ENCODE measurements at places on chromosomes 7 and 10.

- peak; percentile 53 for DNase-seq
These were observed 74.4 kb upstream of the TCF7L2 start for GRCh38 chr10:112875476-112876267.

DNA sequence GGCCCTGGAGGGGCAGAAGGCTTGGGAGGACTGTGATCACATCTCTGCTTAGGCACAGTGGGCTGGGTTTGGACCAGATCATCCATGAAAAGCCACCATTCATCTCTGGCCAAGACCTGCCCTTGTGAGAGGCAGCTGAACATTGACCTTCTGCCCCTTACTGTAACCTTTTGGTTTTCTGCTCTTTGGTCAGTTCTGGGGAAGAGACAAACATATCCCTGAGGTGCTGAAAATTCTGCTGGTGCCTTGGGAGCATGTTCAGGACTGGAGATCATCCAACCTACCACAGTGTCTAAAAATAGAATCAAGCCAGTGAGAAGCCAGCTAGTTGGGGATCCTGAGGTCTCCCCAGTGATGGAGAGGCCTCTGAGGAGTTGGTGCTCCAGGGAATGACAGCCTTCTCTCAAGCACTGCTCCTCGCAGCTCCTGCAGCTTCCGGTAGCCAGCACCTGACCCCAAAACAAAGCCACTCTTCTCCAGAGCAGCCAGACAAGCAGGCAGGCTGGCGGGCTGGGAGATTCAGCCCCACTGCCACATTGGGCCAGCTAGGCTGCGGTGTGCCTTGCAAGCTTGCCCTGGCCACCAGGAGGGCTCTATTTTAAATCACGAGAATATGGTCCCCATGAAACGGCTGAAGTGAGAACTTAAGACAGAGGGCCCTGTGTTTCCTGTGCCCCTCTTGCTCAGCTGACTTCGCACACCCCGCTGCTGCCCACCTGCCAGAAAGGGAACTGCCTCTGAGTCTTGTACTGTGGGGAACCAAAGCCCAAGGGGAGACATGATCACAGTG, 37.8 kb upstream of the UBE2H start:
- no peak for DNase-seq

GRCh38 chr10:28130267-28130666, 131.4 kb upstream of the ODAD2 start:
- peak; percentile 48 for DNase-seq

GRCh38 chr7:83410989-83411591, 237.8 kb downstream of the SEMA3E start:
- DNase-seq = peak; percentile 57

DNA sequence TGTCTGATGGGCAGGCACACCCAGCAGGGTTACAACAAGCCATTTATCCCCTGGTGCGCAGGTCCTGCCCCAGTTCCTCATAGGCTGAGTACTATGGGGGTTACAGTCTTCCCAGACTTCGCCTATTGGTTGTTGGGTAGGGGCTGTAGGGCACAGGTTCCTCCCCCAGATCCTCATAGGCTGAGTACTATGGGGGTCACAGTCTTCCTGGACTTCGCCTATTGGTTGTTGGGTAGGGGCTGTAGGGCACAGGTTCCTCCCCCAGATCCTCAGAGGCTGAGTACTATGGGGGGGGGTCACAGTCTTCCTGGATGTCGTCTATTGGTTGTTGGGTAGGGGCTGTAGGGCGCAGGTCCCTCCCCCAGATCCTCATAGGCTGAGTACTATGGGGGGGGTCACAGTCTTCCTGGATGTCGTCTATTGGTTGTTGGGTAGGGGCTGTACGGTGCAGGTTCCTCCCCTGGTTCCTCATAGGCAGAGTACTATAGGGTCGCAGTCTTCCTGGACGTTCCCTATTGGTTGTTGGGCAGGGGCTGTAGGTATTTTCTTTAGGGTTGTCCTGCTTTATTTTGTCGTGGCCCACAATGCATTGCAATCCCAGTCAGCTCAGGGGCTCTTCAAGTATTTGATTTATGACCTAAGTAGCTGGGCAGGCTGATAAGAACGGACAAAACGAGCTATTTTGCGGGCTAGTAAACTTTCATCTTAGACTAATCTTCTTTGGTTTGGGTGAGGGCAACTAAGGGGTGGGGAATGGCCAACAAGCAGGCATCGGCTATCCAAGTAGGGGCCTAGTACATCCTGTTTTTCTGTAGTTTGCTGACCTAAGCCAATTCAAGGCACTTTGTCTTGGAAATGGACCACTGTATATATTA, 3.4 kb downstream of the LRRC27 start:
- DNase-seq = no peak

GRCh38 chr10:50823789-50824188, 61.6 kb downstream of the A1CF start:
- no peak for DNase-seq

DNA sequence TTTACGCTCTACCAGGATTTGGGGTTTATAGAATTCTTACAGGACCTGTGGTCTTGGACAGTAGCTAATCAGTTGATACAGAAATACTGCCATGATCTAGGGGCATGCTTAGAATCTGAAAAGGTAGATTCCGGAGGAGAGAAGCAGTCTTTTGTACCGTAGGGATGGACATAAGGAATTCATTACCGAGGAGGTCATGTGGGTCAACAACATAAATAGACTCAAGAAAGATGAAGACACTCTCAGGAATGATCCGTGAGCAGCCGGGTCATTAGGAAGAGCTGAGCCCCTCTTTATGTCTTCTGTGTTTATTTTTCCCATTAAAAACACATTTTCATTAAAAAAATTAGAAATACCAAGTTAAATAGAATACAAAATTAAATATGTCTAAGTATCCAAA, 160.1 kb upstream of the TNS3 start:
- no peak for DNase-seq

- peak; percentile 19 for DNase-seq
These were observed 29.8 kb downstream of the COL28A1 start for GRCh38 chr7:7505915-7506314.

DNA sequence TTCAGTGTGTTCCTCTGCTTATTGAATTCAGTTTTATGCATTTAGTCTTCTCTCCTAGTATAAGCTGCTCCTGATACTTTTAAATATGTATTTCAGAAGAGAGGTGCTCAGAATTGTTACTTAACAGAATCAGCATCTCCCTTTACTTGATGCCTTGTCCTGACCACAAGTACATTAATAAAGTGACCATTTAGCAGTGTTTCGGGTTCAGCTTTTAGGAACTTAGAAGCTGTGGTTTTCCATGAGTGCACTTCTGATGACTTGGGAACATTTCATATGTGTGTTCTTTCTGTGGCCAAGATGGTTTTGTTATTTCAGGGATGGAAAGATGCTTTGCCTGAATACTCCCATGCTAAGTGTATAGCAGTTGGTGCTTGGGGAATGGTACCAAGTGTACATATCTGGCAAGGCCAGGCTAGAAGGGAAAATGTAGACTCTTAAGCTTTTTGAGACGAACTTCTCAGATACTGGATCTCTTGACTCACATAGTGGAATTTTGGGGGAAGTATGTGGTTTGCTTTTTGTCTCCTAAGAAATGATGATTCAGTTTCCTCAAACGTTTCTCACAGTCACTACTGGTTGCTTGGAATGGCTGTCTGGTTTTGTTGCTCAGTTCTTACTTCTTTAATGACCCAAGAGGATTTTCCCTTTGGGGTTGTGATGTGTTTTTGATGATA, 17.2 kb downstream of the SGPL1 start:
- DNase-seq = peak; percentile 95

GRCh38 chr10:69321865-69322264, 43.6 kb downstream of the HK1 start:
- DNase-seq = no peak

- peak; percentile 42 for DNase-seq
These were observed 1.9 kb downstream of the BUB3 start for GRCh38 chr10:123156078-123156477.

- DNase-seq = peak; percentile 54
These were observed 2.1 kb upstream of the SHTN1 start for GRCh38 chr10:117007080-117007479.

DNA sequence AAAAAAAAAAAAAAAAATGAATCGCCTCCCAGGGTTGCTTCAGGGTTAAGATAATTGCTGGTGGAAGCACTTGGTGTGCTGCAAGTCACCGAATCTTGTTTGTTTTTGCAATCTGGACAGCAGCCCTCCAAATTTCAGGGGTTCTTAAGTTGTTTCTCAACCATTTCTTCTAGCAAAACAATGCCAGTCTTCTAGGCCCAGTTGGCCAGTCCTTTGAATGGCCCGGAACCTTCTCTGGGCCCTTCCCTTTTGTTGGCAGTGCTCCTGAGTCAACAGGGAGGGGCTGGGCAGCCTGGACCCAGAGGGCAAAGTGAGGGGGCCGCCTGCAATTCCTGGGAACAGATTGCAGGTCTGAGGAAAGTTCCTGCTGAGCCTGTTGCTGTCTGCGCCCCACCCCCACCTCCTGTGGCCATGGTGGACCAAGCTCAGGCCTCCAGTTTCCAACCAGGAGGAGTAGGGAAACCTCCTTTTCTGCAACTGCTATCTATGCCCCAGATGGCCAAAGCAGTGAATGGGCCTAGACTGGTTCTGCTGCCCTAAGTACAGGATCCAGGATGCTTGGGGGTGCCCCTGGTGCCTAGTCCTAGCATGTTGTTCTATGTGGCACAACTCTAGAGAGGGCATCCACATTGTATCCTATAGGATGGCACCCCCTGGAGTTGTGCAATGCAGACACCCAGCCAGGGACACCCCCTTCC, 31.4 kb upstream of the PDCD4 start:
- no peak for DNase-seq

- DNase-seq = no peak
These were observed 10.1 kb downstream of the CFTR start for GRCh38 chr7:117489911-117490310.

DNA sequence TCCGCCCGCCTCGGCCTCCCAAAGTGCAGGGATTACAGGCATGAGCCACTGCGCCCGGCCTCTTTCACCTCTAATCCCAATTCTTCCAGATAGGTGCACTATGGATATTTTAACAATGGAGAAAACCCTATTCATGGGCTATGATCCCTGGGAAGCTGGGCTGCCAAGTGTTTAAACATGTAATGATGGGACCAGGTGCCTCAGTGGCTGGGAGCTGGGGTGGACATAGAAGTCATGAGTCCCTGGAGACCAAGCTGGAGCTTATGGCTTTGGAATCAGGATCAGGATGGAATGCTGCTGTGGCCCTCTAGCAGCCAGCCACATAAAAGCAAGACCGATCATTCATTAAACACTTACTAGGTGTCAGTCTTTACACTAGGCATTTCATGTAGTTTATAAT, 41.8 kb upstream of the IGFBP3 start:
- DNase-seq = no peak

DNA sequence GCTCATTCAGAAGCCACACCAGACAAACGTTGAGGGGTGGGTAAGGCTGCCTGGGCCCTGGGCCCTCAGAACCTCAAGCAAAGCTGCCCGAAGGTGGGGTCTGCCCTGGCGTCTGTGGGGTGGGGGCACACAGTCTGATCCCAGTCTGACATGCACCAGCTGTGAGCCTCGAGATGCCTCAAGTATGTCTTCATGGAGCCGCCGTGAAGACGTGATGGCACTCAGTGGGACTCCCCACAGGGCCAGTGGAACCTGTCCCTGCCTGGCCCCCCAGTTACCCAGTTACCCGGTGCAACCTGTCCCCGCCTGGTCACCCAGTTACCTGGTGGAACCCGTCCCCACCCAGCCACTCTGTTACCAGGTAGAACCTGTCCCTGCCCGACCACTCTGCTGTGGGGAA, 351.2 kb downstream of the PTPRN2 start:
- DNase-seq = no peak

DNA sequence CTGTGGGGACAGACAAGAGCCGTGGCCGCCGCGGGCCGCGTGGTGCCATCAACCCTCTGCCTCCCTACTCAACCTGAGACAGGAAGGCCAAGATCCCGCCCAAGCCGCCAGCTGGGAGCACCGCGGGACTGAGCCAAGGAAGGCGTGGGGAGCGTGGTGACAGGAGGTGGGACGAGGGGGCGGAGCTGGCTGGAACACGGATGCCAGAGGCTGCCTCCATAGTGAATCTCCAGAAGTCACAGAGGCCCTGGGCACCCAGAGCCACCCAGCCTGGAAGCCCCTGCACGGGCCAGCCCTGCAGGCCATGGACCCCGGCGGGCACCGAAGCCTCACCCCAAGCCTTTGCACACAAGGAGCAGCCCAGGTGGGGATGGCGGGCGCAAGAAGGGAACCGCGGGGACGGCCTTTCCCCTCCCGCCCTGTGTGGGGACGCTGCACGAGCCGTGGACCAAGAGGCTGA, 18.1 kb upstream of the DPYSL4 start:
- no peak for DNase-seq

DNA sequence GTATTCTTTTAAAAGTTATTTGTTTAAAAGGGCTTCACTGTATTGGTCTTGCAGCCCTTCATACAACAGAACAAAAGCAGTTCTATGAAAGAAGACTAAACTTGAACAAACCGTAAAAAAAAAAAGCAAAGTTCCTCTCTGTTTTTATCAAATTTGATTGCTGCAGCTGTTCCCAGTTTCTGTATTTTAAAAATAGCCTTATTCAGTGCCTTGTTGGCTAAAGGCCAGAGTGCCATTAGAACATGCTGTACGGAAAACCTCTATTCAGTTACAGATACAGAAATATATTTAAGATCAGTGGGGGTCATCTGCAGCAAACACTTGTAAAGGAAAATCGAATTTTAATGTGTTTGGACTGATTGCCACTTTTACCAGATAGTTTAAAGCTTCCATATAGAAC, 207.8 kb upstream of the ETV1 start:
- DNase-seq = no peak

- DNase-seq = no peak
These were observed 71.9 kb downstream of the FAM13C start for GRCh38 chr10:59290448-59290847.

- peak; percentile 31 for DNase-seq
These were observed 32.8 kb upstream of the STRIP2 start for GRCh38 chr7:129401228-129401966.

DNA sequence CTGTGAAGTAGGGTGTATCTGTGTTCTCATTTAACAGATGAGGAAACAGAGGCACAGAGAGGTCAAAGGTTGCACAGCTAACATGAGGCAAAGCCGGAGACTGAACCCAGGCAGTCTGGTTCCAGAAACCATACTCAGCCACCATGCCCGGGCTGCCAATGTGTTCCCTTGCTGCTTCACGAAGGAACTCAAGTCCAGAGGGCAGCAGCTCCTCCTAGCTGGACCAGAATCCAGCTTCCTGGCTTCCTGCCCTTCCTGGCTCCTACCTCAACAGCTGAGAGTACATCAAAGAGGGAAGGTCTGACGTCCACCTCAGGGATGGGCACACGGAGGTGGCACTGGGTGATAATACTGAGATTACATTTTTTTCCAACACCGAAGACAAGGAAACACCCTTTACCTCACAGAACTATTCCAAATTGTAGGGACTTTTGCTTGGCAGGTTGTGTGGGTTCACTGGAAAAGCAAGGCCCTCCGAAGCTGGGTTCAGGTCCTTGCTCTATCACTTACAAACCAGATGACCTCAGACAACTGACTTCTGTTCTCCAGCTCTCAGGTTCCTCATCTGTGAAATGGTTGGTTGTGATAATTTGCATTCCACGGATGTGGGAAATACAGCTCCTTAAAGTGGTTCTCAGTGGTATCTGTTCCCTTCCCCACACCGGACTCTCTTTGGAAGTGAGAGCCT, 154.1 kb upstream of the ZMIZ1 start:
- DNase-seq = peak; percentile 29

DNA sequence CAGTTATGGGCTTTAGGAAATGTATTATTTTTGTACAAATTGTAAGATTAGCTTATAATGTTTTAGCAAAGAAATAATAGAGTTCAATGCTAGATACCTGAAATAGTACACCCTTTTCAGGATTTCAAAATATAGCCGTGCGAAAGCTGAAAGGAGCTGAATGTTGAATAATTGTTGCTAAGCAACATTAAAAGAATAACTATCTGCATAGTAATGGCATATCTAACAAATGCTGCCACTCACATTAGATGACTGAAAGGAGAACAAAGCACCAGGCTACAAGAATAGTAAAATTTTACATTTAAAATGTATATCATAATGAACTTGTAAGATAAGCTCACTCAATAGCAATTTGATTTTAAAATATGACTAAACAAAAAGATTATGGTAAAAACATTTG, 82.5 kb downstream of the SDHAF3 start:
- no peak for DNase-seq
